ENCODE measurements at places on chromosomes 6 and 20.

- DNase-seq, result no peak
These were observed 4.3 kb downstream of the CRIP3 start for GRCh38 chr6:43304361-43304760.

DNA sequence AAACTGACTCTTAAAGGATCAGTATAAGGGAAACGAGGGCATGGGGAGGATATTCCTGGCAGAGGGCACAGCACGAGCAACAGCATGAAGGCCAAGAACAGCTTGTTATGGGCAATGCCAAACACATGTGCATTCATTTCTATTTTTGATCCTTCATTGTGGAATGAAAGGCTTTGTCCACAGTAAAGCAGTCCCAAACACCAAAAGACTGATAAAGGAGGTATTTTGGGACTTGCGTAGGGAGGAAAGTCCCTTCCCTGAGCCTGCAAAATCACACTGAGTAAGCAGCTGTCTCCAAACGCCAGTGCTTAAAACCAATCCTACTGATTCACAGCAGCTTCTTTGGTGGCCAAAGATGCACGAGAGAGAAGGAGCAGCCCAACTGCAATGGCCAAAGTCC, 138.2 kb downstream of the UNC5CL start:
- no peak for DNase-seq

DNA sequence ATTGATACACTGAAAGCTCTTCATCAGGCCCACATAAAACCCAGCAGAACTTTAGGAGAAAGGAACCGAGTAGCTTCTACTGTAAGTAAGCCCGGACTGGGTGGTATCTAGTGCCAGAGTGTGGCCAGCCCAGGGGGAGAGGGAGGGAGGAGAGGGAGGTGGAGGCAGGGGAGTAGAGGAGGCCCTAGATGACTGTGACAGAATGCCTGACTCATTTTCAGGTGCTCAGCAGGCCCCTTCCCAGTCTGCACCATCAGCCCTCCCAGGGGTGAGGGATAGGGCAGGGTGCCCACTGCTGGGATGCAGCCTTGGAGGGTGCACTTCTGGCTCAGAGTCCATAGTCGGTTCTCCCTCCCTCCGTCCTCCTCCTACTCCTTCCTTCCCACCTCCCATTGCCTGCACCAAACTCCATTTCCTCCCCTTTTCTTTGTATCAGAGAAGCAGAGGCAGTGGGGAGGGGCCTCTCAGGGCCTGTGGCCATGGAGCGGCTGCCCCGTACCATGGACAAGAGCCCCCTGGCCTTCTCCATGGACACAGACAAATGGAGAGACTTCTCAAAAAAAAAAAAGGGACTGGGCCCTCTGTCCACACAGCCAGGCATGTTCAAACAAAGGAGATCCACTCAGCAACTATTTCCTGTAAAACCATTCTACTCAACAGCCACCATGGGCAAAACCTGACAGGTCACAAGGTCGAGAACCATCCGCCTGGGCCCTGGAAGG, 184.9 kb upstream of the SNX9 start:
- no peak for DNase-seq

- no peak for DNase-seq
These were observed 19.8 kb downstream of the SDC4 start for GRCh38 chr20:45328451-45328850.

GRCh38 chr6:170393807-170394399, 87.3 kb downstream of the FAM120B start:
- DNase-seq, result no peak

GRCh38 chr20:63856098-63856511, 5.2 kb upstream of the ABHD16B start:
- DNase-seq, result no peak

All from stimulated activated CD4-positive, alpha-beta T cell treated with anti-CD3 and anti-CD28 coated beads, Interleukin-2, amount 100 ng/mL, for 48 hours (primary cell).